ENCODE measurements at places on chromosomes 5 and 9.

GRCh38 chr5:139910036-139910435 is 114.4 kb downstream of the PSD2 start:
- no peak for DNase-seq

- no peak for DNase-seq
These were observed 411.7 kb downstream of the DMRT2 start for GRCh38 chr9:1461812-1462211.

DNA sequence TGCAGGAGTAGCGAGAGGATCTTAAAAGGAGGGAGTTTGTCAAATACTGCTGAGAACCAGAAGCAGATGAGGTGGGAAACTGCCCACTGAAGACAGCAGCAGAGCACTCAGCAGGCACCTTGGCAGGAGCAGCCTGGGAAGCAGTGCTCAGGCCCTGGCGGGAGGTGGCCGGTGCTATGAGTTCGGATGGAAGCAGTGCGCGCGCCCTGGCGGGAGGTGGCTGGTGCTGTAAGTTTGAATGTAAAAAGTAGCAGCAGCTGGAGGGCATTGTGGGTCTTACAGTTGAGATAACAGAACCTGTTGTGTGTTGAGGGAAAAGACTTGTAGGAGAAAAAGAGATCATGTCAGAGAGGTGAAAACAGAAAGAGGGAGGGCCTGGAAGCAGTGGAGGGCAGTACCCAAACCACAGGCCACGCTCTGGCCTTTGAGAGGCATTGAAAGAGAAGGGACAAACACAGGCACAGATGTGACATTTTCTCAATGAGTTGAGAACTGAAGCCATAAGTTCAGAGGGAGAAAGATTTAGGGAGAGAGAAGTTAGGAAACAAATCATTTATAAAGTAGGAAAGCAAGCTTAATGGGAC is 130.9 kb downstream of the ERCC6L2 start:
- DNase-seq = no peak

DNA sequence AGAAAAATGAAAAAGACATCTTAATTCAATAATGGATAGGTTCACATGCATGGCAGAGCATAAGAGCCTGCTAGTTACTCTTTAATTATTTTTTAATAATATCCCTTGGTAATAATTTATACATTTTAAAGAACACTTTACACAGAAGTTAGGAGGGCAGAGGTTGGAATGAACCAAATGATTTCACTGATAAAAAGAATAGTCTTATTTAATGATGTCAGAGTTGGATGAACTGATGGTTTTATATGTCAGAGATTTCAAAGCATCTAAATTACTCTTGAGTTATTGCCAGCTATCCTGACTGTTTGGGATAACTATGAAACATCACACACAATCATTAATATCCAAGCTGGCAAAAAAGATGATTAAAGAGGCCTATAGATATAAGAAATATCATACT is 244.8 kb downstream of the CSNK1G3 start:
- DNase-seq = no peak

DNA sequence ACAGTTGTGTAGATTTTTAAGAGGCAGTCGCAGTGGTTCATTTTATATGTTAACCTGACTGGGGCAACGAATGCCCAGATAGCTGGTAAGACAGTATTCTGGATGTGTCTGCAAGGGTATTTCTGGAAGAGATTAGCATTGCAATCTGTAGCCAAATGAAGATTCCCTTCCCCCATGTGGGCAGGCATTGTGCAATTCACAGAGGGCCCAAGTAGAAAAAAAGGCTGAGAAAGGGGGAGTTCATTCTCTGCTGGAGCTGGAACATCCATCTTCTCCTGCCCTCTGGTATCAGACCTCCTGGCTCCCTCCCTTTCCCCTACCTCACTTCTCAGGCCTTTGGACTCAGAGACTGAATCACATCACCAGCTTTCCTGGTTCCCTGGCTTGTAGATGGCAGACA is 70.6 kb downstream of the TENT4A start:
- DNase-seq = no peak

GRCh38 chr5:111993242-111993641 is 236.2 kb upstream of the NREP start:
- no peak for DNase-seq

DNA sequence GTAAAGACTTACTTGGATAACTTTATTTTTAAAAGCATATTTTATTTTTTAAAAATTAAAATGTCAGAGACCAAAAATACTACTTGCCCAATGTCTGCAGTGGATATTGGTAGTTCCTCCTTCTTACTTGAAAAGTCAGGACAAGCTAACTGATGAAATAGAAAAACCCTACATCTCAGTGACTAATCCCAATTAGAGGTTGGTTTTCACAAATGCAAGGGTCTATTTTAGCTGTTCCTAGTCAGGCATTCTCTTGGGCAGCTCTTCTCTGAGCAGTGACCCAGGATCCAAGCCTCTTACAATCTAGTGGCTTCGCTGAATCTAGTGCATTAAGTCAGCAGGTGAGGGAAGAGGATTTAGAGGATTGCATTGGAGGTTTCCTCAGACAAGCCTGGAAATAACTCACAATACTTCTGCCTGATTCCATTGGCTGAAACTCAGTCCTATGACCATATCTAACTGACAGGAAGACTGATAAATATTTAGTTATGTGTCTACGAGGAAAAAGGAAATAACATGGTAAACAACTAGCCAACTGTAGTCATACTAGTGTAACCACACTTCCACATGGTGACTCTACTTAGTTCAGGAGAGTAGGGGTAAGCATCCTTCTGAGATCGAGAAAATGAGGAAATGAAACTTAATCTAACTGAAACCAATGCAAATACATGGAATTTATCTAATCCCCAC is 34.2 kb upstream of the MIER3 start:
- DNase-seq = no peak

DNA sequence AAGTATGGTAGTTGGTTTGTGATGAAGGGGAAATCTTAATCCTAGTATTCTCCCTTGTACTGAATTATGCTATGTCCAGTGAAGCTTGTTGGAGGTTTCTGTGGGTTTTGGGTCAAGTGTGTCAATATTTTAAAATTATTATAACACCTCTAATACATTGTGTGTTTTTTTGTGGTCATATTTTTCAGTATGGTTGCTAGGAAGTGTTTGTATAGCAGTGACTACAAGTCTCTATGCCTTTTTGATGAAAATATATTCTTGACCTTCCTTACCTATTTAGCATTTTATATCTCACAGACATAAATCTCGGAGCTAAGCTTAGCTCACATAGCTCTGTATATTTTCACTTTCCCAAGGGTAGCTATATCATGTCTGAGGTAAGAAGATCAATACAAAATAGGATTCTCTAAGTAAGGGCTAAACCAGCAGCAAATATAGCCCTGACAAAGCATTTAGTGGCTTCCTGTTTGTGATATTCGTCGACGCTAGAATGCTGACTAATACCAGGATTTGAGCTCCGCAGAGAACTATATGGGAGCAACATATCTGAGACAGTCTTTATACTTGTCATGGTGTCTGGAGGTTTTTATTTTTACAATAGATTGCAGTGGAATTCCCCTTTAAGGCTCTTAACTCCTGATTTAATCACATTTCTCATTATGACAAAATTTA is 82.3 kb downstream of the MACIR start:
- DNase-seq = no peak

DNA sequence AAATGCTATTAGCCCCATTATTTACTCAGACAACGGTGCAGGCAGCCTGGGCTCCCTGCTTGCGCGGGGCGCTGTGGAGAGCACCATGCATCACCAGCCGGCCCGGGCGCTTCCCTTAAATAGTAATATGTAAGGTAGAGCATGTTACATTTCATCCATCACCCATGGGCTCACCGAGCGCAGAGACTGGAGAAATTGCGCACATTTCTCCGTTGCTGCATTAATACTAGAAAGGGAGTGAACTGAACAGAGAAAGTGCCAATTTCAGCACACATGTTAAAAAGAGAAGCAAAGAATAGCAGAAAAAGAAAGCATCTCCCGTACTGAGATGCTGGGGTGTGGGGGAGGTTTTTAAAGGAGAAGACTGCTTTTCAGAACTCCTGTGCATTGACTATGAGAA is 400.3 kb downstream of the ZSWIM6 start:
- DNase-seq = no peak

GRCh38 chr5:124986667-124987066 is 240.2 kb upstream of the ZNF608 start:
- no peak for DNase-seq

DNA sequence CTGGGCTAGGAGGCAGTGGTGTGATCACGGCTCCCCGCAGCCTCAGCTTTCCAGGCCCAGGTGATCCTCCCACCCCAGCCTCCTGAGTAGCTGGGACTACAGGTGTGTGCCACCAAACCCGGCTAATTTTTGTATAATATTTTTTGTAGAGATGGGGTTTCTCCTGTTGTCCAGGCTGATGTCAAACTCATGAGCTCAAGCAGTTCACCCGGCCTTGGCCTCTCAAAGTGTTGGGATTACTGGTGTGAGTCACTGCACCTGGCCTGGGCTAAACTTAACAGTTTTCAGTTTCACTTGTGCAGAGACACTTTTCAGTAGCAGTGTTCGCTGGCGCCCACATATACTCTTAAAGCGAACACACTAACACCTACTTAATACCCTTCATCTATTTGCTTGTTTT is 205.6 kb upstream of the ZNF608 start:
- no peak for DNase-seq

DNA sequence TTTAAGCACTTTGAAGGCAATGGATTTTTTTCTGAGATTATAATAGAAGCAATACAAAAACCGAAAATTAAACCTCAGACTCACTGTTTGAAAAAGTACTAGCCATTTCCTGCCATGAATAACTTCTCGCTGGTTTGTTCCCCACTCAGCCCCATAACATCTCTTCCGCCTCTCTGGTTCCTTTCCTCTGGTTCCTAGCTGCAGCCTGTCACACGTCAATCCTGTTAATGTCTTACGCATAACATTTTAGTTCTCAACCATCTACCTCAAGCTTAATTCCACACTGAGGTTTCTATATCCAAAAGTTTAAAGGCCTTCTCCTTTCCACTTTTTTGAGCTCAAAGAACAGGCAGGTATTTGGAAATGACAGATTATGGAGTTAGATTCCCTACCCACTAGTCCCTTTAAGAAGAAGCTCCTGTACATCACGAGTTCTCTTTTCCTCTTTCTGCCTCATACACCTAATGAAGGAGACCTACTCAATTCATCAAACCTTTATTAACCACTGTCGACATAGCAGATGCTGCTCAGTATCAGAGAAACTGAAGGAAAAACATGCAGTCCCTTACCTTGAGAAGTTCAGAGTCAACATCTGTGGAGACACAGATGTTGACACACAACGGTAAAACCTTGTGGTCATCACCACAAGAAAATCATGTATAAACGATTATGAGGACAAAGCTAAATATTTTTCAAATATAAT is 243.0 kb upstream of the PTGER4 start:
- no peak for DNase-seq

GRCh38 chr5:107023732-107024131 is 647.0 kb downstream of the EFNA5 start:
- DNase-seq = no peak

DNA sequence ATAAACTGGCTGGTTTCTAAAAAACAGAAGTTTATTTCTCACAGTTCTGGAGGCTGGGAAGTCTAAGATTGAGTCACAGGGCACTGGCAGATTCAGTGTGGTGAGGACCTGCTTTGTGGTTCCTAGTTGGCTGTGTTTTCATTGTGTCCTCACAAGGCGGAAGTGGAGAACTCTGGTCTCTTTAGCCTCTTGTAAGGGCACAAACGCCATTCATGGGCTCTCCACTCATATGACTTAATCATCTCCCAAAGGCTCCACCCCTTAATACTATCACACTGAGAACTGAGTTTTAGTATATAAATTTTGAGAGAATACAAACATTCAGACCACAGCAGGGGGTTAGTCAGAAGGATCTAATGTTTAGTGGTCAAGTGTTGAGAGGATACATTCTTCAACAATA is 208.2 kb downstream of the SEC61B start:
- no peak for DNase-seq

- DNase-seq = no peak
These were observed 13.3 kb downstream of the BTNL3 start for GRCh38 chr5:181001947-181002346.

- no peak for DNase-seq
These were observed 31.3 kb upstream of the ZFYVE16 start for GRCh38 chr5:80376557-80376956.

DNA sequence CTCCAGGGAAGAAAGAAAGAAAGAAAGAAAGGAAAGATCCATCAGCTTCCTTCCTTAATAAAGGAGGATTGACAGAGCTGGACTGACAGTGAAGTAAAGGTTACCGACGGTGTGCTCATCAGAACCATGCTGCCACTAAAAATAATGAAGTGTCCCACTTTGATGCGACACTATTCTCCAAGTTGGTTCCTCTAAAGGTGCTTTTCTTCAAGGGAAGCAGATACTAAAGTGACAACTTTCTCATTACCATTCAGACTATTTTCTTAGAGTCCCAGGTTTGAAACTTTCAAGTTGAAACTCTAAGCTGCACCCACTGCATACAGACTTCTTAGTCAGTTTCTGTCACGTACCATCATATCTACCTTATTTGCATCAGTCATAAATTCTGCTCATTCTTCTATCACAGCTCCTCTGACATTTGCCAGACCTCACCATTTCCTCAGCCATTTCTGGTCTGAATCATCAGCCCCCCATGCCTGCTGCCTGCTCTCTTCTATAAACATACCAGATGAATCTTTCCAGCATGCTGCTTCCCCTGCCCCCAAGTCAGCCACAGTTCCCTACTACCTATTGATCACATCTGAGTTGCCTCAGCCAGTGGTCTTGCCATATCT is 177.6 kb downstream of the DEPDC1B start:
- DNase-seq = no peak

GRCh38 chr9:91060520-91061343 is 259.1 kb downstream of the SYK start:
- no peak for DNase-seq

All from NCI-H446 (cell line).